Natural killer cell (primary cell): ENCODE measurements at places on chromosomes 11 and 22.

GRCh38 chr11:93741882-93742226 lies 382 bp downstream of the C11orf54 start:
- H3K27me3 ChIP-seq, result no peaks in the 10 kb centered on the region
- peaks cover 29% of the 10 kb centered on the region for H3K36me3 ChIP-seq
- no peak for DNase-seq
- peak overlapping the region; percentile 99 for H3K4me3 ChIP-seq
- peak overlapping the region; percentile 98 for H3K27ac ChIP-seq

GRCh38 chr22:49462795-49463194 lies 364.9 kb downstream of the BRD1 start:
- DNase-seq, result no peak
- no peaks in the 10 kb centered on the region for H3K4me1 ChIP-seq
- H3K36me3 ChIP-seq, result no peaks in the 10 kb centered on the region
- H3K4me3 ChIP-seq, result no peak overlapping the region
- H3K27me3 ChIP-seq, result no peaks in the 10 kb centered on the region

- peaks cover 5% of the 10 kb centered on the region for H3K4me1 ChIP-seq
- no peaks in the 10 kb centered on the region for H3K36me3 ChIP-seq
- no peaks in the 10 kb centered on the region for H3K27me3 ChIP-seq
Measured at GRCh38 chr11:117087446-117087845, 10.8 kb downstream of the SIK3 start.

DNA sequence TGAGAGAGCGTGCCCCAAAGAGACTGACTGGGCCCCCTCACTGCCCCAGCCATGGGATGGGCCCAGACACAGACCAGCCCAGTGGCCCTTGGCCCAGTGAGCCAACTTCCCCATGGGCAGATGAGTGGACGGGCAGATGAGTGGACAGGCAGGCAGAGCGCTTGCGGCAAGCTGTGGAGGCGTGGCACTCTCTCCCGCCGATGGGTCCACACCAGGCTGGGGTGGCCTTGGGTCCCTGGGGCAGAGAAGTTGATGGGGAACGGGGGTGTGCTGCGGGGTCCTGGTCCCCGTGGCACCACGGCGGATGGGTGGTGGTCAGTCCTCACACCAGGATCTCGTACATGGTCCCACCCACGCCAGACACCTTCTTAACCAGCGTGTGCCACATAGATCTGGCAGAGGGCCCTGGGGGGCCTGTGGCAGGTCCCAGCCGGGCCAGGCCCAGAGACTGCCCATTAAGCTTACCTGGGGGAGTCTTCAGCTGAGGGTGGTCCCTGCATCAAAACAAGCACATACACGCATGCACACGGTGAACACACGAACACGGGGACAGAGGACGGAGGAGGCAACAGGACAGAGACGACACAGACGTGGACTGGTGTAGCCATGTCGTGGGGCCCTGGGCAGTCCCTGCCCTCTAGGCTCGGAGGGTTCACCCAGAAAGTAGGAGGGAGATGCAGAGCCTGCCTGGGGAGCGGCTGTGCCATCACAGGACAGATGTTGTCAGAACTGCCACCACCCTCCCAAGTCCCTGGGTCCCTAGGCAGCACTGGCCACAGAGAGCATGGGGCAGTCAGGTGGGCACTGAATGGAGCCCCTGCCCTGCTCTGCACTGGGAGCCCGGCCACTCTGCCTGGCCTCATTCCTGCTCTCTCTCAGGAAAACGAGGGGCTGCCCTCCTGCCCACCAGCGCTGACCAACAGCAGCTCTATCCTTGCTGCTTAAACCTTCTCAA lies 182.2 kb downstream of the IGLL1 start:
- H3K27me3 ChIP-seq, result no peaks in the 10 kb centered on the region
- H3K36me3 ChIP-seq, result no peaks in the 10 kb centered on the region
- no peak for DNase-seq
- H3K4me1 ChIP-seq, result peaks cover 17% of the 10 kb centered on the region
- H3K27ac ChIP-seq, result no peak overlapping the region
- H3K4me3 ChIP-seq, result no peak overlapping the region

DNA sequence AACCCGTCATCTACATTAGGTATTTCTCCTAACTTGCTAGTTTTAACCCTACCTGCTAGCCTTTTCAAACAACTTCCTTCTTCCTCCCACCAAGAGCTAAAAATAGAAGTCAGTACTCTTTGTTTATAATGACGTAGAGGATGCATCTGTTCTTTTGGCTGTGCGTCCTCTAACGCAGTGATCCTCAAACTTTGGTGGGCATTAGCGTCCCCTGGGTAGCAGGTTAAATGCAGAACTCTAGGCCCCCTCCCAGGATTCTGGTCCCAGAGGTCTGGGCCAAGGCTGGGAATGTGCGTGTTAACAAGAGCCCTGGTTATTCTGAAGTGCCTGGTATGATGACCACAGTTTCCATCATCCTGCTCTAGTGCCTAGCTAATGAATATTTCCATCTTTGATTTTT lies 67.6 kb downstream of the BARX2 start:
- H3K27me3 ChIP-seq, result no peaks in the 10 kb centered on the region
- no peak for DNase-seq
- no peaks in the 10 kb centered on the region for H3K4me1 ChIP-seq
- H3K27ac ChIP-seq, result no peak overlapping the region
